Progenitor cell of endocrine pancreas (in vitro differentiated cells): ENCODE measurements at places on chromosomes 3 and 15.

GRCh38 chr3:40912461-40912860 is 286.8 kb upstream of the CTNNB1 start:
- no peak for DNase-seq

- DNase-seq = no peak
Measured at GRCh38 chr3:4416961-4417360, 50.1 kb downstream of the SUMF1 start.

DNA sequence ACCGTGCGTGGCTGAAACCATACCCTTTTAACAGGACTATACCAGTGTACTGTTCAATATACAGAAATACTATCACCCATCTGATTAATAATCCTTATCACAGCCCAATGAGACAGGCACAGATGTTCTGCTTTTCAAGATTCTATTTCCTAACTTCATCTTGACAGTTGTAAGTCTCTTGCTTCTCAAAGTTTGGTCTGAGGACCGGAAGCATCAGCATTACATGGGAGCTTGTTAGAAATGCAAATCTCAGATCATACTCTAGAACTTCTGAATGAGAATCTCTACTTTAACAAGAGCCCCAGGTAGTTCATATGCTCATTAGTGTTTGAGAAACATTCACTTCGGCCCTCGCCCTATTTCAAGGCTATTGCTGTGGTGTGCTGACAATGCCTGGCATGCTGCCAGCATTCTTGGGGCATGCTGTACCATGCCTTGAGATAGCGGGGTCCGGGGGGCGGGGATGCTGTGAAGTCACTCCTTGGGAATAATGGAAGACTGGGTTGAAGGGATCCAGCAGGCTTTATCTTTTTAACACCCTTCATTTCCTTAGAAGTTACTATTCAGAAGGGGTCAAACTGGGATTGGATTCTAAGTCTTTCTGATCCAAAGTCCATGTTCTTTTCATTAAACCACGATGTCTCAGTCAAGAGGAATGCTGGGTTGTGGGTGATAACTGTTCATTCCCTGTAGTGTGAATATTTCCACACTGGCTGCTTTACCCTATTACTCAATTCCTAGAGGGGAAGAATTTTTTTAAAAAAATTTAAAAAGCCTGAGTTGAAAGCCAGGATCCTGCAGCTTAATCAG is 194.7 kb downstream of the LPP start:
- DNase-seq = no peak

DNA sequence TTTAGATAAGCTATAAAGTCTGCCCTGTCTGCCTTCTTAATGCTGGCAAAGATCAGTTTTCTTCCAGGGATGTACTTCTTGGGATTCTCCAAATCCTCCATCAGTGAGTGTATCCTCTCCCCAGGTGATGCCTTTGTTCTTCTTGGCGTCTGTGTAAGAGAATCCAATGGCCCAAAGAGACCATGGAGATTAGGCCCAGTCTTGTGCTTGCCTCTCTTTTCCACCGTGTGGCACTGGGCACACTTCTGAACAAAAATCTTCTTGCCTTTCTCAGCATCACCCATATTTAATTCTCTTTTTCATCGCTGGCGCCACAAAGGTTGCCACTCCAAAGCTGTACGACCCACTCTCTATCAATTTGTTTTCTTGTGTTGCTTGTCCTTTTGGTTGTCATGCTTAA is 32.2 kb upstream of the TAMM41 start:
- no peak for DNase-seq

DNA sequence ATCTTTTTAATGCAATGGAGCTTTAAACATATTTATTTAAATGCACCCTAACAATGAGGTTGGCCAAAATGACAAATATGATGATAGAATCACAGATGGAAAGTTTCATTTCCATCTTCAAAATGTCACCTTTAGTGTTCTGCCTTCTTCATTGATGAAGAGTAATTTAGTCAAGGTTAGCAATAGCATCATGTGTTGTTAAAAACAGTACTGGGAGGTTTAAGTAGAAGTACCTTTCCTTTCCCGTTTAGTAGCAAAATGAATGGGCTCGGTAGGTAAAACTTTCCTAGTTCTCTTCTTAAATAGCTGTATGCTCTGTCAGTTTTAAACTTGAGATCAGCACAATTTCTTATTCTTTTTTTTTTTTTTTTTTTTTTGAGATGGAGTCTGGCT is 35.1 kb downstream of the EIF2AK4 start:
- no peak for DNase-seq

GRCh38 chr3:170475092-170475685 is 56.5 kb downstream of the CLDN11 start:
- DNase-seq = no peak

DNA sequence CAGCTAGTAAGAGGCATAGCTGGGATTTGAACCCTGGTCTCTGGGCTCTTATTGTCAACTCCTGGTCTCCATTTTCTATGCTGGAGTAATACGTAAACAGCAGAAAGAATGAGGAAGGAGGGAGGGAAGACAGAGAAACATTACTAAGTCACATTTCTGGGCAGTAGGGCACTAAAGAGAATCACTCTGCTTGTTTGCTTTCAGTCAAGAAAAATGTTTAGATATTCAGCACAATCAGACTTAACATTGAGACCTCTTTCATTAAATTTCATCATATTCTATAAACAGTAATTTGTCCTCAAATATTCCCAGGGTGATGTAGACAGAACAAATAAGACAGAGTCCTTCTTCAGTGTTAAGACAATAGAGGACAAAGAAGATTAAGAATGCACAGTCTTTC is 67.7 kb upstream of the BNC1 start:
- DNase-seq = no peak

DNA sequence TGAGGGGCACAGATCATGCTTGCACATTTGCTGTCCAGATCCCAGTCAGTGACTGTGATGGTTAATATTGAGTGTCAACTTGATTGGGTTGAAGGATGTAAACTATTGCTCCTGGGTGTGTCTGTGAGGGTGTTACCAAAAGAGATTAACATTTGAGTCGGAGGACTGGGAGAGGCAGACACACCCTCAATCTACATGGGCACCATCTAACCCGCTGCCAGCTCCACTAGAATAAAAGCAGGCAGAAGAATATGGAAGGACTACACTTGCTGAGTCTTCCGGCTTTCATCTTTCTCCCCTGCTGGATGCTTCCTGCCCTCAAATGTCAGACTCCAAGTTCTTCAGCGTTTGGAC is 5.1 kb downstream of the GP9 start:
- DNase-seq = no peak

DNA sequence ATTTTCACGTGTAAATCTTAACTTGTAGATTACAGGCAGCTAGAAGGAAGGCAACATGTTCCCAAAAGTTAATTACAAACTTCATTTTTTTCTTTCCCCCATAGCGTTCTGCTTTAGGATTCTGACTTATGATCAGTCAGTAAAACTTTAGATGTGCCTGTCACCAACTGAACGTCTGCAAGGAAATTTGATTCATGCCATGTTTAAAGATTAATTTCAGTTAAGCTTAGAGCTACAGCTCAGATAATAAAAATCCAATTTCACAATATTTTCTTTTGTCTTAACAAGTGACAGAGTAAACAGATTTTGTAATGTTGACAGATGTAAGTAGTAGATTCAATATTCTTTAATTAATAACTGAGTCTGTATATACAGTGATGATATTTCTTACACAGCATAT is 253.1 kb downstream of the NFKBIZ start:
- DNase-seq = no peak

- DNase-seq = no peak
Measured at GRCh38 chr15:40487816-40488682, 17.3 kb downstream of the CHST14 start.
